ENCODE measurements at places on chromosomes 3 and 15.

DNA sequence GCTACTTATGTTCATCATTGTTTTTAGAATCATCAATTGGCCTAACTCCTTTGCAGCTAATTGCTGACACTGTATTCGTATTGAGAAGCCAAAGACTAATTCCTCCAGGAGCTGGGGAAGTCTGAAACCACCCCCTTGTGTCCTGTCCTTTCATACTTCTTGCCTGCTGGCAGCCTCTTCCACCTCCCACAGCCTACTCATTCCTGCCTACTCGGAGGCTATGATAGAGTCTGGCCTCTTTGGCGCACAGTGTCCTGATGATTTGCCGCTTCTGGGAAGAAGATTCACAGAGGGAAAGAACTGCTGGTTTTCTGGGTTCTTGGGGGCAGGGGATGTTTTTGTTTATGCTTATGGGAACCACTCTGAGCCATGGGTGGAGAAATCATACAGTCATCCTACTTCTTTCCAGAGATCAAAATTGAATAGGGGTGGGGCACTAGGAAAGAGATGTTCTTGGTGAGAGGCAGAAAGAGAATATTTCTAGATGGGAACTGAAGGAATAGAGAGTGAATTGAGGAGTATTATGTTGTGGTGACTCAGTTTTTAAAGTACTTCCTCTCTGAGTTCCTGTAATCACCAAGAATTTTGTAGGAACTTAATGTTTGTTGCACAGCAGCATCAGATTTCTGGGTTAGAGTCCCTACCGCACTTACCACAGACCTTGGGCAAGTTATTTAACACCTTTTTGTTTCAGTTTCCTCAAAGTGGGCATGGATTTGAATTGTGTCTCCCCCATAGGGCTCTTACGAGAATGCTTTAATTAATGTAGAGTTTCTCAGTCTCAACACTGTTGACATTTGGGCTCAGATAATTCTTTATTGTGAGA lies 22.1 kb upstream of the SCAANT1 start:
- DNase-seq: no peak

DNA sequence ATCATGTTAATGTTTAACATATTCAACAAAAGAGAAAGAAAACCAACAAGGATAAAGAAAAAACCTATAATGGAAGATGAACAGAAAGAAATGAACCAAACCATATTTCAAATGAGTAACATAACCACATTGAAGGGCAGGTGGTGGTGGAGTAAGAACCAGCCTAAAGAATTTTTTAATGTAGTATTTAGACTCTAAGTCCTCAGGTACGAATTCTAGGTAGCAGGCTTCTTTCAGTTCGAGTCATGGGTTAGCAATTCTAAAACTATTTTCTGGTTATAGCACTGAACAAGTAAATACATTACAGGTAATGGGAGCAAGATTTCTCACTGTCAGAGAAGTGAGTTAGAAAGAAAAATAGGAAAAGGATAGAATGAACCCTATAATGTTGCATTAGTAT lies 24.4 kb downstream of the DCBLD2 start:
- DNase-seq: no peak

DNA sequence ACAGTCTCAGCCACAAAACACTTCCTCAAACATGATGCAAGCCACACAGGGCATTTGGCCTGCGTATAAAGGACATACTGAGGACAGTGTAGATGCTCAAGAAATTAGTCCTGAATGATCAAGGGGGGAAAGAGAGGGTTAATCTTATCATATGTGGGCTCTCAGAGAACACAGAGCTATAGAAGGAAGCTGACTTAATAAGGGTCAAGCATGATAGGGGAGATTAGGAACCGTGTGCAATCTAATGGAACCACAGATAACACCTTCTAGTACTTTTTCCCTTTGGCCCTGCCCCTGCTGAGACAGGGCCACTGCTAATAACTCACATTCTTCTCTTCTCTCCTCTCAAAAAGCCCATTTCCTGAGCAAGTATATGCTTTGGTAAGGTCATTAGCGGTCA lies 114.1 kb upstream of the ADAMTS9 start:
- no peak for DNase-seq

DNA sequence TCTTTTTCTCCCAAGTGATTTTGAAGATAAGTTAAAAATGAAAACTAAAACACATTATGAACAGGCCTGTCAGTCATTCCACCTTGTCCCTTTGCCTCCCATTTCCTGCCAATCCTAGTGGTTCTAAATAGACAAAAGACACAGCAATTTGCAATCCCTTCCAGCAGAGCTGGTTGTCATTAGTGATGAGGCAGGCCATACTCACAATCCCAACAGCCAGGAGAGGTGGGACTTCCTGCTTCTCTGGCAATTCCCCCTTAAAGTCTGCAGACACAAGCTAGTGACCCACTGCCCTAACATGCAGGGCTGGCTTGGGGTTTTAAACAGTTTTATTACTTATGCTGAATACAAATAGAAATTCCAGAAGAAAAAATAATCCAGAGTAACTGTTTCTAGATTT lies 38.4 kb upstream of the RBP1 start:
- no peak for DNase-seq

DNA sequence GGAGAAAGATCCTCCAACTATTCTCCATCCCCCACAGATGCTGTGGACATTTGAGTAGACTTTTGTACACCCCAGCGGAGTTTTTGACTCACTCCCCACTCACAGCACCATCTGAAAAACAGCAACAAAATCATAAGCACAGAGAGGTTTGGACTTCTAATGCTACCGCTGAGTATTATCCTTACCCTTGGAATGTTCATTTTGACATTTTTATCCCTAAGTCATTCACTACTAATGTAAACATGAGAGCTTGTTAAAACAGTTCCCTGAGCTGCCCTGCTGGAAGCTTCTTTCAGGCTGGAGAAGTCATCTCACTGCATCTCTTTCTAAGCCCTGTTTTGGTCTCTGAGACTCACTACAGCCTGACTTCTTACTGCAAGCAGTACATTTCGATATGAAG lies 1045.9 kb downstream of the MCTP2 start:
- DNase-seq: no peak

- DNase-seq: no peak
Observed at GRCh38 chr3:52190294-52191074, 7.5 kb upstream of the ALAS1 start.

DNA sequence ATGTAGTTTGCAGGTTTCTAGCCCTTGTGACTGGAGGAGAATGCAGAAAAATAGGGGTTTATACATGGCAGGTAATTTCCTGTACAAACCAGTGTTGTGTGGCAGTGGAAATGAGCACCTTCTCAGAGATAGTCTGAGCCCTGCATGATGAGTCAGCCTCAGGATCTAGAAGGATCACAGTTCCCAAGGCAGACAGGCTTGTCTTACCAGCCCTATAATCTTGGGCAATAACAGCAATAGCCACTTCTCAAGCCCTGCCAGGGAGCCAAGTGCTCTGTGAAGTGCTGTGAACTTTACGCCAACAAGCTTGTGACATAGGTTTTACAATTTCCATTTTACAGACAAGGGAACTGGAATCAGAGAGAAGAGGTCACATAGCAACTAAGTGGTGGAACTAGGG lies 89.4 kb downstream of the CD47 start:
- peak; percentile 36 for DNase-seq

GRCh38 chr3:118144919-118145318 lies 889.7 kb downstream of the IGSF11 start:
- no peak for DNase-seq

Measured in kidney glomerular epithelial cell (primary cell).